Activated naive CD8-positive, alpha-beta T cell treated with anti-CD3 and anti-CD28 coated beads, Interleukin-2, amount 50 U/mL, for 24 hours (primary cell): ENCODE measurements at places on chromosomes 12 and 14.

- H3K27me3 ChIP-seq = no peaks in the 10 kb centered on the region
- H3K36me3 ChIP-seq = no peaks in the 10 kb centered on the region
- no peaks in the 10 kb centered on the region for H3K4me1 ChIP-seq
- DNase-seq = no peak
- no peak overlapping the region for H3K4me3 ChIP-seq
- no peak overlapping the region for H3K27ac ChIP-seq
Observed at GRCh38 chr14:58822856-58823255, 185.1 kb downstream of the DACT1 start.

DNA sequence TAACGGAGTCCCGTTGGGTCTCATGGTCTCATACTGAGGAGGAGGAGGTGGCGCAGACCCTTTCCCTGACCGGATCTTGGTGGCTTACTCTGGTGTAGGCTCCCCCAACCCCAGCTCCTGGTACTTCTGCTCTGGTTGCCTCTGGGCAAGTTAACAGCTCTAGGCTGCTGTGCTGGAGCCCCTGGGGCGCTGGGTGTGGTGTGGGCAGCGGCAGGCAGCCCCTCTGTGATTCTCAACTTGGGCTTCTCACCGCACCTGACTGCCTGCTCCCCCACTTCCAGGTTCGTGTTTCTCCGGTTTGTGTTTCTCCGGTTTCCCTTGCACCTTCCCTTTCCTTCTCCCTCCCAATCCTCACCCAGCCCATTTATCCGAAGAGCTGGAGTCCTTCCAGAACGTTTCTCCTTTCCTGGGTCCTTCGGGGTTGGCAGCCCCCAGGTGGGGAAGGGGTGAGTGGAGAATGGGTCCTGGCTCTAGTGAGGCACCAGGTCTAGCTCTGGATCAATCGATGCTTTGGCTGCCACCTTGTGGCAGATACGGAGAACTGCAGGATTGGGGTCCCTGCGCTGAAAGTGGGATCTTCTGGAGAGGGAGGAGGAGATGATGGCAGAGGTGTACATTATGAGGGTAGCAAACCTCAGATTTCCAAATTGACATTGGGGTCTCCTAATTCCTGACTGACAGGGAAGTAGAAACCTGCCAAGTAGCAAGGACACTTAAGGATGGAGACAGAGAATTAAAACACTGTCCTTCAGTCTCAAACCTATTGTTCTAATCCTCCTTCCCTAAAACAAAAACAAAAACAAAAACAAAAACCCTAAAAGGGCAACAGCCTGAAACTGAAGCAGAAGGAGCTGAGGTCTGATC lies 8.3 kb downstream of the CISTR start:
- H3K4me3 ChIP-seq = peak overlapping the region; percentile 30
- no peak overlapping the region for H3K27ac ChIP-seq
- peaks cover 65% of the 10 kb centered on the region for H3K27me3 ChIP-seq

- DNase-seq = no peak
- H3K36me3 ChIP-seq = no peaks in the 10 kb centered on the region
- H3K4me3 ChIP-seq = no peak overlapping the region
- peaks cover 31% of the 10 kb centered on the region for H3K4me1 ChIP-seq
Observed at GRCh38 chr12:27577688-27578087, 53.7 kb downstream of the PPFIBP1 start.

GRCh38 chr14:96799489-96800054 lies 2.4 kb downstream of the VRK1 start:
- H3K27me3 ChIP-seq = peaks cover 6% of the 10 kb centered on the region
- peaks cover 10% of the 10 kb centered on the region for H3K36me3 ChIP-seq
- no peak overlapping the region for H3K27ac ChIP-seq
- no peak for DNase-seq
- H3K4me3 ChIP-seq = no peak overlapping the region
- peaks cover 38% of the 10 kb centered on the region for H3K4me1 ChIP-seq

GRCh38 chr14:53549956-53550355 lies 396.8 kb upstream of the DDHD1 start:
- H3K36me3 ChIP-seq = no peaks in the 10 kb centered on the region
- no peak overlapping the region for H3K27ac ChIP-seq
- peaks cover 5% of the 10 kb centered on the region for H3K27me3 ChIP-seq
- DNase-seq = no peak
- H3K4me1 ChIP-seq = no peaks in the 10 kb centered on the region
- no peak overlapping the region for H3K4me3 ChIP-seq

DNA sequence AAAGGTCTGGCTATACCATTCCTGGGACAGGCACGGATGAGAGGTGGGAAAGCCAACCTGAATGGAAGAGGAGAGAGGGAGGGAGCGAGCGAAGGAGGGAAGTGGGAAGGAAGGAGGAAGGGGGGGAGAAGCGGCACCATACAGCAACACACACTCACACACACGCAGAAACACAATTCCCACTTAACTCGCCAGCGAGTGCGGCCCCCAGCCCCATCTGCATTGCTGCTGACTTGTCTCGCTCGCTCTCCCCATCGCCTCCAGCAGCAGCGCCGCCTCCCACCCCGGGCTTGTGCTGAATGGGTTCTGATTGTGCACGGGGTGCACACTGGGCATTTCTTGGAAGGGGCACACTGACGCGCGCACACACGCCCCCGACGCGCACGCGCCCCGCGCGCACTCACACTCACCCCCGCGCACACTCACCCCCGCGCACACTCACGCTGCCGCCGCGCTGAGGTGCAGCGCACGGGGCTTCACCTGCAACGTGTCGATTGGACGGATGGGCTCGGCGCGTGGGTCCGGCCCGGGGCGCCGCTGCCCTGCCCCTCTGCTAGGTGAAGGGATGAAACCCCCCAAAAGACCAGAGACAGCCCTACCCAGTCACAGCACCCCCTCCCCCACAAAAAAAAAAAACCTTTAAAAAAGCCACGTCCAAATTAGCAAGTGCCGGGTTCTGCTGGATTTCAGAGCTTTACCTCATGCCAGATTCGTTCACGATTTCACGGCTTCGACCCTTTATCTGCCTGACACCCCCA lies 685 bp downstream of the GRIN2B start:
- DNase-seq = no peak
- no peak overlapping the region for H3K27ac ChIP-seq
- no peaks in the 10 kb centered on the region for H3K36me3 ChIP-seq
- no peak overlapping the region for H3K4me3 ChIP-seq
- peaks cover 8% of the 10 kb centered on the region for H3K4me1 ChIP-seq
- peaks cover 66% of the 10 kb centered on the region for H3K27me3 ChIP-seq

DNA sequence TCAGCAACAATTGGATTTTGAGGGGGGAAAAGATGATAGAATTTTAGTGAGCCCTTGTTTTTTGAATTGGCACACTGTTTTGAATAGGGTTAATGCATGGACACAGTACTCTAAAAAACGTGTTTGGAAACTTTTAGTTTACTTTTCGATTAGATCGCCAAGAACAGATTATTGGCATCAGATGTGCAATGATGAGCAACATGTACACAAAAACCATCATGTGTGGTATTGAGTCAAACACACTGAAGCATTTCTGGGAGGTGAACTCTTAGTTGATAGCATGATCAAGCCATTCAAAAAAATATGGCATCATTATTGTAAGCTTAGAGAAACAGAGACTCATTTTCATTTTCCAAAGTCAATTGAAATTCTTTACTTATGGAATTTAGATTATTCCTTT lies 329.2 kb downstream of the ADAMTS20 start:
- H3K27ac ChIP-seq = no peak overlapping the region
- no peaks in the 10 kb centered on the region for H3K36me3 ChIP-seq
- DNase-seq = no peak
- H3K4me3 ChIP-seq = no peak overlapping the region
- no peaks in the 10 kb centered on the region for H3K27me3 ChIP-seq
- H3K4me1 ChIP-seq = no peaks in the 10 kb centered on the region

- no peaks in the 10 kb centered on the region for H3K27me3 ChIP-seq
- no peak overlapping the region for H3K4me3 ChIP-seq
- H3K27ac ChIP-seq = no peak overlapping the region
- no peak for DNase-seq
Observed at GRCh38 chr14:90446405-90446804, 49.6 kb downstream of the CALM1 start.

GRCh38 chr12:106976668-106977067 lies 10.3 kb downstream of the MTERF2 start:
- peaks cover 26% of the 10 kb centered on the region for H3K4me1 ChIP-seq
- no peak overlapping the region for H3K4me3 ChIP-seq
- no peak overlapping the region for H3K27ac ChIP-seq
- H3K27me3 ChIP-seq = no peaks in the 10 kb centered on the region
- DNase-seq = no peak

- H3K36me3 ChIP-seq = peaks cover 1% of the 10 kb centered on the region
- DNase-seq = no peak
- peaks cover 13% of the 10 kb centered on the region for H3K4me1 ChIP-seq
- no peak overlapping the region for H3K27ac ChIP-seq
- peaks cover 6% of the 10 kb centered on the region for H3K27me3 ChIP-seq
- no peak overlapping the region for H3K4me3 ChIP-seq
Observed at GRCh38 chr14:92737206-92737605, 11.2 kb downstream of the LGMN start.

GRCh38 chr12:108063192-108063591 lies 65.9 kb upstream of the WSCD2 start:
- H3K4me1 ChIP-seq = no peaks in the 10 kb centered on the region
- H3K27ac ChIP-seq = no peak overlapping the region
- H3K27me3 ChIP-seq = peaks cover 12% of the 10 kb centered on the region
- H3K36me3 ChIP-seq = no peaks in the 10 kb centered on the region
- DNase-seq = no peak
- H3K4me3 ChIP-seq = no peak overlapping the region

- H3K36me3 ChIP-seq = no peaks in the 10 kb centered on the region
- no peaks in the 10 kb centered on the region for H3K4me1 ChIP-seq
- DNase-seq = peak; percentile 1
- H3K27ac ChIP-seq = no peak overlapping the region
- H3K4me3 ChIP-seq = no peak overlapping the region
- no peaks in the 10 kb centered on the region for H3K27me3 ChIP-seq
Observed at GRCh38 chr12:99619389-99620158, 28.0 kb upstream of the GARIN6 start.

- peak overlapping the region; percentile 61 for H3K4me3 ChIP-seq
- DNase-seq = peak; percentile 15
- no peaks in the 10 kb centered on the region for H3K36me3 ChIP-seq
- peaks cover 11% of the 10 kb centered on the region for H3K4me1 ChIP-seq
Observed at GRCh38 chr12:27975222-27976136, 2.9 kb upstream of the PTHLH start.

DNA sequence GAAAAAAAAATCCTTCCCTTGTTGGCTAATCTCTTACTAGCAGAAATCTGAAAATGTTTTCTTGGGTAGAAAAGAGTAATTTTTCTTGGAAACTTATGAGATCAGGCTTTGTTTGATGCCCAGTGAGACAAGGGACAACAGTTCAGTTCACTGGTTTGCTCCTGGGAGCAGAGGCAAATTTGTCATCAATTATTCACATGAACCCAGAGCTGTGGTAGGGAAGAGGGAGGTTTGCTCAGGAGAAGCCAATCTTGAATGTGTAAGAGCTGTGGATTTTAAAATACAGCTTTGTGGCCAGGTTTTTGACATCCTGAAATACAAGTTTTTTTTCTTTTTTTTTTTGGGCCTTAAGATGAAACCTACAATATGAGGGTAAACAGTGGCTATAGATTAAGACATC lies 426.6 kb downstream of the ATP23 start:
- no peak overlapping the region for H3K27ac ChIP-seq
- no peaks in the 10 kb centered on the region for H3K4me1 ChIP-seq
- H3K36me3 ChIP-seq = no peaks in the 10 kb centered on the region

DNA sequence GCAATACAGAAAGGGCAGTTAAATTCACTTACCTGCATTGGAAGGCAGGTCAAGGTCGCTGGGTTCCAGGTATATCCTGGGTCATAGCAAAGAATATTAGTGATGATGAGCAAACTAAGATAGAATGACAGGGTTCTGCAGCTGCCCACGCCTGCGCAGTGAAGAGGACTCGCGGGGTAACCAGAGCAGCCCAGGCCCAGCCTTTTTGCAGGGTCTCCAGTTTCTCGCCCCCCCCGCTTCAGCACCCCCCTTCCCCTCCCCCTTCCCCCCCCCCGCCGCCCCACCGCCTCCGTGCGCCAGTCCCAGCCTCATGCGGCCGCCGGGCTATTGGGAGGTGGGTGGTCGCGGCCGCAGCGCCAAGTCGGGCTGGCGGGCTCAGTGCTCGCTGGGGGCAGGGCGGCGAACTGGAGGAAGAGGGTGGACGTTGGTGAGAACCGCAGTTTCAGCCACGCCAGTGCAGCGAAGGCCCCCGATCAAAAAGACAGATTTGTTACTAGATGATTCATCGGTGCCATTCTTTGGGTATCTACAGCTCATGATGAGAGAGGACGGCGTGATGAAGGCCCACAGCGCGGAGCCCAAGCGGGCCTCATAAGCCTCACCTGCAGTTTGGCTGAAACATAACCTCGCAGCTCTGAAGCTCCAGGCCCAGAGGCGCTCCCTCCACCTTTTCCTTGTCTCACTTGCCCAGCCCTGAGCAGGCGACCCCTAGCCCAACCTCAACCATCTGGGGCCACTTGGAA lies 20.2 kb downstream of the SLC2A3 start:
- no peaks in the 10 kb centered on the region for H3K27me3 ChIP-seq
- peaks cover 25% of the 10 kb centered on the region for H3K36me3 ChIP-seq
- H3K4me3 ChIP-seq = no peak overlapping the region
- peak overlapping the region; percentile 69 for H3K27ac ChIP-seq

DNA sequence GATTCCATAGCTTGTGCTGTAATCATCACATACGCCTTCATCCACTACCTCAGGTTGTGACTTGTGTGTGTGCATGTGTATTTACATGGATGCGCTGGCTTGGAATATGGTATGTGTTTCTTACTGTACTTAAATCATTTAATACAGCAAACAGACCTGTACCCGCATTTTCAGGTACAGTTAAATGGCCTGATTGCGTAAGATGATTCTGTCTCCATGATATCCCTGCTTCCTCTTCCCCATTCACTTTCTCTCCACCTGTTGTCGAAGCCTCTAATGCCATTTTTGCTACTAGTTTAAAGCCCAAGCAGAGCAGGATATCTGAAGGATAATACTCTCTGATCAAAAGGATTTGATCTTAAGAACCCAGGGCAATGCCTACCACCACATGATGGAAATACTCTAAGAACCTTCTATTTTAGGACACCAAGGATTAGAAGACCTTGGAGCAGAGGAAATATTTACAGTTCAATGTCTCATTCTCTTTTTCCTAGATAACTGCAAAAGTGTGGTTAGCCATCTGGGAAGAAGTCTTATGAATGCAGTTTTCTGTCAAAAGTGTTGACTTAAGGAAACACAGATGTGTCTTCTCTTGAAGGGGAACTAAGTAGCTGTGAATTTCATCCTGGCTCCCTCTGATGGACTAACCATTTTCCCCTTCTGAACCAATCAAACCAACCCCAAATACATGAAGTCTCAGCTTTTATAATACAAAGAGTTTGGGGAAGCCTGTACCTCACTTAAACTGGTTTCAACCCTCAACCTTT lies 78.7 kb downstream of the HELB start:
- H3K27ac ChIP-seq = no peak overlapping the region
- no peaks in the 10 kb centered on the region for H3K27me3 ChIP-seq
- peaks cover 3% of the 10 kb centered on the region for H3K36me3 ChIP-seq
- no peak for DNase-seq
- no peaks in the 10 kb centered on the region for H3K4me1 ChIP-seq
- no peak overlapping the region for H3K4me3 ChIP-seq

GRCh38 chr14:54674046-54674741 lies 107.3 kb downstream of the SAMD4A start:
- no peak overlapping the region for H3K27ac ChIP-seq
- peaks cover 11% of the 10 kb centered on the region for H3K27me3 ChIP-seq
- no peak overlapping the region for H3K4me3 ChIP-seq
- peaks cover 34% of the 10 kb centered on the region for H3K4me1 ChIP-seq
- H3K36me3 ChIP-seq = no peaks in the 10 kb centered on the region
